ENCODE measurements at places on chromosomes 4 and X.

DNA sequence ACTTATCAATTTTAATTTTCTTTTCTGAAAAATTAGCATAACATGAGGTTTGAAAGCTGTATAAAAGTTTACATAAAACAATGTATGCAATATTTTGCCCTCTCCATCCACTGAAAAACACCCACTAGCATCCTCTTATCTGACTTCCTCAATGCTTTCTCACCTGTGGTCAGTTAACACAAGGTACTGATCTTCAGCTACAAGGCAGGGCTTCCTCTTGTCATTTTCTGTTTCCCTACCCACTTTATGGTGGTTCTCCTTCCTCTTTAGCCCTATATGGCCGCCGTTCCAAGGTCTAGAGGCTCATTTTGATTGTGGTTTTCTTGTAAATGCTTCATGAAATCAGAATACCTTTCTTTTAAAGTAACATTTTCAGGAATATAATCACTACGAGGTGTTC is 618.6 kb upstream of the CPEB2 start:
- H3K4me1 ChIP-seq = no peaks in the 10 kb centered on the region
- no peak for DNase-seq
- H3K27ac ChIP-seq = no peak overlapping the region
- no peaks in the 10 kb centered on the region for H3K36me3 ChIP-seq
- no peak overlapping the region for H3K4me3 ChIP-seq

DNA sequence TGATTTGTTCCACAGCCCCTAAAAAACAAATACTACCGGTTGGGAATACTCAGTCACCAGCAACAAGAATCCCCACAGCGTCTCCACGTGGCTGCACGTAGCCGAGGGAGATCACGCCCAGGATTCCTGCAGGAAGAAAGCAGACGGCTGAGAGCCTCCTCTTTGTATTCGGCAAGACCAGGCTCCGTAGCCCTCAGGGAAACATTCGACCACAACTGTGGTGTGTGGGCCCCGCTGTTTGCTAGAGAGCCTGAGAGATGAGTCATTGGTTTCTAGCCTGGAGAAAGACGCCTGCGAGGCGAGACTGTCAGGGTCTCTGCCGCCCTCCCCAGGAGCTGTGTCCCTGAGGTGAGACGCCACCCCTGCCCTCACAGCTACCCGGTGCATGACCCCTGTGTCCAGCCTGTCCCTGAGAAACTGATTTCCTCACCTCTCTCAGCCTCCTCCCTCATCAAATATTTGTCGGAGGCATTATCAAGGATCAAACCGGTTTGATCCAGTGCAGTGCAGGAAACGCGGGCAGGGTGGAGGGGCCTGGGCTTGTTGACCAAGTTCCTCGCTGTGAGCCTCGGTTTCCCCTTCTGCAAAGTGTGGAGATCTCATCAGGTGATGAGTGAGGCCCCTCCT is 4.7 kb upstream of the S100P start:
- peak overlapping the region; percentile 99 for H3K27ac ChIP-seq
- H3K27me3 ChIP-seq = no peaks in the 10 kb centered on the region
- H3K4me3 ChIP-seq = peak overlapping the region; percentile 91
- no peaks in the 10 kb centered on the region for H3K36me3 ChIP-seq
- H3K4me1 ChIP-seq = peaks cover 65% of the 10 kb centered on the region
- peak; percentile 84 for DNase-seq

- no peaks in the 10 kb centered on the region for H3K4me1 ChIP-seq
- no peaks in the 10 kb centered on the region for H3K36me3 ChIP-seq
- H3K27ac ChIP-seq = no peak overlapping the region
- no peak for DNase-seq
- H3K27me3 ChIP-seq = peaks cover 2% of the 10 kb centered on the region
Observed at GRCh38 chrX:34873500-34874225, 68.9 kb upstream of the FAM47B start.

- H3K27ac ChIP-seq = no peak overlapping the region
- H3K36me3 ChIP-seq = no peaks in the 10 kb centered on the region
- no peaks in the 10 kb centered on the region for H3K27me3 ChIP-seq
- no peak overlapping the region for H3K4me3 ChIP-seq
- DNase-seq = no peak
- H3K4me1 ChIP-seq = no peaks in the 10 kb centered on the region
Observed at GRCh38 chr4:5796976-5797375, 86.0 kb downstream of the EVC start.

- DNase-seq = no peak
- peaks cover 7% of the 10 kb centered on the region for H3K4me1 ChIP-seq
- H3K36me3 ChIP-seq = no peaks in the 10 kb centered on the region
- H3K27me3 ChIP-seq = peaks cover 8% of the 10 kb centered on the region
Observed at GRCh38 chrX:39309018-39309635, 507.9 kb downstream of the MID1IP1 start.

GRCh38 chrX:151973851-151974335 is 583 bp downstream of the GABRE start:
- peaks cover 6% of the 10 kb centered on the region for H3K27me3 ChIP-seq
- no peaks in the 10 kb centered on the region for H3K36me3 ChIP-seq
- DNase-seq = no peak
- H3K4me3 ChIP-seq = no peak overlapping the region
- H3K27ac ChIP-seq = no peak overlapping the region

DNA sequence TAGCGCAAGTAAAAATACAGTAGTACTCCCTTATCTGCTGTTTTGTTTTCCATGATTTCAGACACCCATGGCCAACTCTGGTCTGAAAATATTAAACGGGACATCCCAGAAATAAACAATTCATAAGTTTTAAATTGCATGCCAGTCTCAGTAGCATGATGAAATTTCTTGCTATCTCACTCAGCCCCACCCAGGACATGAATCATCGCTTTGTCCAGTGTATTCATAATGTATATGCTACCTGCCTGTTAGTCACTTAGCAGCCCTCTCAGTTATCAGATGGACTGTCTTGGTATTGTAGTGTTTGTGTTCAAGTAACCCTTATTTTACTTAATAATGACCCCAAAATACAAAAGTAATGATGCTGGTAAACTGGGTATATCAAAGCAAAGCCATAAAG is 158.2 kb upstream of the DDIT4L start:
- no peak overlapping the region for H3K27ac ChIP-seq
- H3K4me1 ChIP-seq = peaks cover 3% of the 10 kb centered on the region
- H3K4me3 ChIP-seq = no peak overlapping the region
- no peak for DNase-seq
- no peaks in the 10 kb centered on the region for H3K36me3 ChIP-seq

Measured in natural killer cell treated with Interleukin-12 subunit alpha and Interleukin-12 subunit beta and Interleukin-15 and Interleukin-18, amount 100 ng/mL, for 72 hours (primary cell).